ENCODE measurements at places on chromosomes 11 and 22. TPM values are rescaled to one million over a fixed set of nuclear protein-coding genes. Genes with fewer than 3 reads are reported as not detected.

TMPRSS4 gene
- not detected for total RNA-seq

PLEKHB1 gene
- total RNA-seq, result 1.2 TPM

HTR3B gene
- not detected for total RNA-seq

GAL3ST1 gene
- total RNA-seq, result 0.18 TPM

HBG1 gene
- total RNA-seq, result not detected

NLRX1 gene
- total RNA-seq, result 14.0 TPM

CD248 gene
- total RNA-seq, result 52.9 TPM

MOV10L1 gene
- 14.8 TPM for total RNA-seq

APOA4 gene
- not detected for total RNA-seq

HBD gene
- not detected for total RNA-seq

PRDX5 gene
- total RNA-seq, result 330 TPM

KLHL22 gene
- total RNA-seq, result 30.5 TPM

OR2AG2 gene
- total RNA-seq, result 0.28 TPM

GAB4 gene
- total RNA-seq, result not detected

TTLL1 gene
- total RNA-seq, result 13.5 TPM

TST gene
- total RNA-seq, result 34.1 TPM

PELI3 gene
- total RNA-seq, result 8.6 TPM

JAML gene
- not detected for total RNA-seq

FADD gene
- total RNA-seq, result 47.7 TPM

HTR3A gene
- total RNA-seq, result not detected

CCDC134 gene
- total RNA-seq, result 7.5 TPM

PTPRCAP gene
- total RNA-seq, result not detected

SLC37A2 gene
- total RNA-seq, result 0.30 TPM

DDT gene
- 75.8 TPM for total RNA-seq

TOLLIP gene
- 29.4 TPM for total RNA-seq

CHADL gene
- 3.0 TPM for total RNA-seq

SPI1 gene
- total RNA-seq, result not detected

CD3G gene
- not detected for total RNA-seq

MMP10 gene
- total RNA-seq, result 1.3 TPM

OR8I2 gene
- total RNA-seq, result not detected

C22orf31 gene
- total RNA-seq, result not detected

OR5D16 gene
- total RNA-seq, result not detected

SCYL1 gene
- total RNA-seq, result 103 TPM

OR6T1 gene
- total RNA-seq, result not detected

APOA5 gene
- total RNA-seq, result not detected

MS4A3 gene
- not detected for total RNA-seq
